Stimulated activated CD4-positive, alpha-beta T cell treated with anti-CD3 and anti-CD28 coated beads, Interleukin-15, amount 100 ng/mL, for 1 hour (primary cell): ENCODE measurements at places on chromosomes 6 and 20.

DNA sequence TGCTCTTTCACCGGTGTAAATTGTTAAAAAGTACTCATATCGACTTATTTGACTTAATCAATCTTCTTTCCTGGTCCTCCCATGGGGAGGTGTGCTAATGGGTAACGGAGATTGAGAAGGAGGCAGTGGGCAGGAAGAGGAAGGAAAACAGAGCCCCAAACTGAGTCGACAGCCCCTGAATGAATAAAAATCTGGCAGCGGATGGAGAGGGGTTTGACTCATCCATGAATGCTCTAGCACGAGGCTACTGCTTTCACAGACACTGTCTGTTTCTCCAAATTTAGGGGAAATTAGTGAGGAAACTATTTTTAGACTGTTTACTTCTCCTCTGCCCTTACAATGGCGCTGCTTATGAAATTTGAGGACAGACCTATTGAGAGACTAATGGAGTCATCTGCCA, 142.2 kb upstream of the ATXN1 start:
- no peak for DNase-seq

- no peak for DNase-seq
Observed at GRCh38 chr20:45843506-45843905, 9.9 kb downstream of the SNX21 start.

- no peak for DNase-seq
Observed at GRCh38 chr6:157173776-157174175, 149.5 kb downstream of the TMEM242 start.

DNA sequence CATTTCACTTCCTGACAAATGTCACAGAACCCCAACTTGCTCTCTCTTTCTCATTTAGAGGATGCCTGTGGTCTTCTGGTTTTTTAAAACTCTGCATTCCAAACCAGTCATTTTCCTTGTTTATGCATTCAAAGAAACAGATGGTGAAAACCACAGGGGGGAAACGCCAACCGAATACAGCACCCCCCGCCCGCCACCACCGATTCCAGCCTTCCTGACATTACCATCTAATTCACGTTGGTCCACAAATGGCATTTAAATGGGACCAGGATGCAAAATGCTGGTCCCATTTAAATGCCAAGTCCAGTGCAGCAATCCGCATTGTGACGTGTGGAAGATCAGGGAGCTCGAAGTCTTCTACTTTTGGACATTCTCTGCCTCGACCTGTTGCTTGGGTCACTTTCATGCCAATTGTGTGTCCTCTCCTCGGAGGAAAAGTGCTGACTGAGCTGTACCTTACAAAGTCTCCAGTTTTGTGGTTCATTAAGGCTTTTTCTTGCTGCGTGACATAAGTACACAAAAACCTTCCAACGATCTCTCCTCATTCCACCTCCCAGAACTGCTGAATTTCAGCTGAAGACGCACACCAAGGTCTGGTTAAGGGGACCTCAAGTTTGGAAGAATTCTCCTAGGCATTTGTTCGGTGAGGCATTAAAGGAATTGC, 35.8 kb downstream of the NEDD9 start:
- DNase-seq = no peak

GRCh38 chr6:123771126-123771525, 32.5 kb upstream of the NKAIN2 start:
- no peak for DNase-seq

GRCh38 chr6:1895721-1896120, 286.0 kb downstream of the FOXC1 start:
- no peak for DNase-seq

- DNase-seq = no peak
Observed at GRCh38 chr6:11386726-11387125, 150.8 kb upstream of the TMEM170B start.

GRCh38 chr6:44338228-44339122, 4.0 kb upstream of the SPATS1 start:
- DNase-seq = peak; percentile 36

DNA sequence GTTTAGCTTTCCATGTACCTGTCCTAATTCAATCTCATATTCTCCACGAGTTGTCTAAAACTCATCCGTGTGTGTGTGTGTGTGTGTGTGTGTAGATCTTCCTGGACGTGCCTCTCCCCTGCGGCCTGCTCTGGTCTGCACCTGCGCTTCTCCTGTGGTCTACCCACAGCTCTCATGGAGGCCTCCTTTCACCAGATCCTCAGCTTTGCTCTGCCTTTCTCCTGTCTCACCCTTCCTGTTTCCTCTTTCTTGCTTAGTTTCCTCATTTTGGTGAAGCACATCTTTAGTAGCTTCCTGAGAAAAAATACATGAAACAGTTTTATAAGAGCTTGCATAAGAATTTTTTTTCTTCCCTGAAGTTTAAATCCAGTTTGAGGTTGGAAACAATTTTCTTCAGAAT, 18.1 kb downstream of the SLX4IP start:
- no peak for DNase-seq

- no peak for DNase-seq
Observed at GRCh38 chr20:33159713-33160112, 8.2 kb upstream of the BPIFA2 start.

GRCh38 chr20:4465855-4466545, 255.7 kb upstream of the PRND start:
- DNase-seq = no peak

- no peak for DNase-seq
Observed at GRCh38 chr6:135449246-135449645, 48.3 kb downstream of the AHI1 start.

- peak; percentile 21 for DNase-seq
Observed at GRCh38 chr6:138454981-138455706, 44.1 kb downstream of the NHSL1 start.

DNA sequence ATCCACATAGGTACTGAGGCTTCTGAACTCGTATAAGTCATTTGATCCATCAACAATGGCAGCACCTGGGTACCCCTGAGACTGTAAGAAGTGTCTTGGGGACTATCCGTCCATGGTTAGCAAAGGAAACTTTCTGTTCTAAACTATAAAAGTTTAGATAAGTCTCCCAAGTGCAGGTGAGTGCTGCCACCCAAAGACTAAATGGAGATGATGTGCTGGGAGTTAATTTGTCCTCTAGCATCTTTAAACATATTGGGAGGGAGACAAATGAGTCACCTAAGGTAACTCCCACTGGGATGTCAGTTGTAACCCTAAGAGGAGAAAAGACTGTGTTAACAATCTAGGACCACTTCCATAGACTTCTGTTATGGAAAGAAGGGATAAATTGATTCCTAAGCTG, 6.2 kb downstream of the BEND6 start:
- DNase-seq = no peak

- no peak for DNase-seq
Observed at GRCh38 chr6:130831607-130832006, 4.4 kb downstream of the SMLR1 start.

- no peak for DNase-seq
Observed at GRCh38 chr20:43375591-43375990, 82.1 kb upstream of the SRSF6 start.

- DNase-seq = no peak
Observed at GRCh38 chr6:8237668-8238067, 135.3 kb upstream of the EEF1E1 start.

GRCh38 chr20:62274332-62274950, 28.4 kb upstream of the ADRM1 start:
- no peak for DNase-seq

GRCh38 chr6:113976806-113977205, 5.9 kb upstream of the HDAC2 start:
- DNase-seq = no peak

- DNase-seq = no peak
Observed at GRCh38 chr20:13170771-13171170, 50.3 kb upstream of the ISM1 start.

GRCh38 chr20:51700809-51701285, 67.3 kb downstream of the ATP9A start:
- no peak for DNase-seq

GRCh38 chr6:32175322-32175710, 568 bp downstream of the AGPAT1 start:
- DNase-seq = no peak

GRCh38 chr6:13446381-13446780, 41.0 kb downstream of the GFOD1 start:
- no peak for DNase-seq

GRCh38 chr6:305371-306206, 13.3 kb downstream of the DUSP22 start:
- no peak for DNase-seq

DNA sequence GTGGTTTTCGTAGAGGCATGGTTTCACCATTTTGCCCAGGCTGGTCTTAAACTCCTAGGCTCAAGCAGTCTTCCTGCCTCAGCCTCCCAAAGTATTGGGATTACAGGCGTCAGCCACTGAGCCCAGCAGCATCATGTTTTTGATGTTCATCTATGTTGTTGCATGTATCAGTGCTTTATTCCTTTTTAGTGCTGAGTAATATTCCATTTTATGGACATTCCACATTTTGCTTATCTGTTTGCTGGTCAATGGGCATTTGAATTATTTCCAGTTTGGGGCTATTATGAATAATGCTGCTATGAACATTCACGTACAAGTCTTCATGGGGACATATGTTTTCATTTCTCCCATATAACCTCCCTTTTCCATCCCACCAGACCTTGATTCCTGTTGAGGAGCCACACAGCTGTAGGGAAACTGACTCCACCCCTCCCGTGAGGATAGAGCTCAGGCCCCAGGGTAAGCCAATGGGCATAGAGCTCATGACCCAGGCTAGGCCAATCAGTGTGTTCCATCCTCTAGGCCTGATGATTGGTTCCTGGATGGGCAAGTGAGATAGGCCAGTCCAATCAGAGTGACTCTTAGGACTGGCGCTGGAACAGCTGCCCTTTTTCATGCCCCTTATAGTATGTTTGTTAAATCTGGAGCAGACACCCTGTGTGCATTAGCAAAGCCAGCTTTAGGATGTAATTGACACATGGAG, 49.5 kb downstream of the DLGAP4 start:
- DNase-seq = no peak

- DNase-seq = no peak
Observed at GRCh38 chr20:63328026-63328700, 33.0 kb downstream of the CHRNA4 start.

- DNase-seq = no peak
Observed at GRCh38 chr6:75429061-75429703, 64.4 kb downstream of the FILIP1 start.

- DNase-seq = no peak
Observed at GRCh38 chr20:63950701-63951397, 5.4 kb downstream of the UCKL1 start.

- no peak for DNase-seq
Observed at GRCh38 chr6:20217891-20218290, 5.6 kb upstream of the MBOAT1 start.

- no peak for DNase-seq
Observed at GRCh38 chr20:38181207-38181801, 16.2 kb upstream of the TGM2 start.

DNA sequence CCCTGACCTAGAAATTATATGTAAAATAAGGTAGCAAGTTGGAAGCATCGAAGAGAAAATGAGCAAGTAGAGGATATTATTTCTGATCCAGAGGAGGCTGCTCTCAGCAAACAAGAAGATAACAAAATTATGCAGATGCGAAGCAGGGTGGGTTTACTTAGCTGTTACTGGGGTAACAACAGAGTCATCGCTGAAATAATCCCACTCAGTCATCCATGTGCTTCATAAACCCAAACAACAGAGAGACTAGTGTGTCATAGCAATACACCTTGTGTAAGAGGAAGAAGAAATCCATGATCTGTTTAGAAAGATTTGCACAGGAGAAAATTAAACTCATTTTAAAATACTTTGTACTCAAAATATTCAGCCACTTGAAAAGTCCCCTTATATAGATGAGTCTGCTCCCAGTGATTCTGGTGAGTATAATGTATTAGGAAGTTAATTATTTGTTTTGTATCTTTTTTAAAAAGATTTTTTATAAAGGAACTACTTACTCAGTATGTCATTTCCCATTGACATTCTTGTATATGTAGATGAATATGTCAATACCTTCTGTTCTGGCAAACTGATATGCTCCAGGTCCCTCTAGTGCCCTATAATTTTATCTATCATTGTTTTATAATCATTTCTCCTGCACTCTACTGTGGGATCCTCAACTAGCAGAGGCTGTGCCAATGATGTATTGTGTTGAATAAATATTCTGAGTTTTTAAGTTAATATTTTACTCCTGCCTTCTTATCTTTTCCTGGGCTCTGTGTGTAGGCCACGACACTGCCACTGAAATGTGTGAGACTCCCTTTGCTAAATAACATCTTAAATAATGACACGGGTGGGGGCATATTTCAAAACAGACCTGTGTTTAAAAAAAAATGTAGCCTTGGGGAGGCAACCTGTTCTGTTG, 8.6 kb upstream of the HIVEP2 start:
- no peak for DNase-seq

DNA sequence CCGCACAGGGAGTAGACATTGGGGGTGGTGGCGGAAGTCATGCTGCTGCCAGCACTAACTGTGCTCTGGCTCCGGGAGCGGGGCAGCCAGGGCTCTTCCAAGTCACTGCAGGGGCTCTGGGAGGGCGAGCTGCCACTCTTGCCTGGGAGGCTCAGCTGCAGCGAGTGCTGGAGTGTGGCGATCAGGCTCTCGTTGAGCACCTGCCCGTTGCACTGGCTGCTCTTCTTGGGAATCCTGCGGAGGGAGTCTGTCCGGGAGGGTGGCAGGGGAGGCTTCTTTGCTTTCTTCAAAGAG, 28.0 kb downstream of the HEBP2 start:
- DNase-seq = no peak

- DNase-seq = no peak
Observed at GRCh38 chr6:95767897-95768463, 190.6 kb downstream of the MANEA start.

DNA sequence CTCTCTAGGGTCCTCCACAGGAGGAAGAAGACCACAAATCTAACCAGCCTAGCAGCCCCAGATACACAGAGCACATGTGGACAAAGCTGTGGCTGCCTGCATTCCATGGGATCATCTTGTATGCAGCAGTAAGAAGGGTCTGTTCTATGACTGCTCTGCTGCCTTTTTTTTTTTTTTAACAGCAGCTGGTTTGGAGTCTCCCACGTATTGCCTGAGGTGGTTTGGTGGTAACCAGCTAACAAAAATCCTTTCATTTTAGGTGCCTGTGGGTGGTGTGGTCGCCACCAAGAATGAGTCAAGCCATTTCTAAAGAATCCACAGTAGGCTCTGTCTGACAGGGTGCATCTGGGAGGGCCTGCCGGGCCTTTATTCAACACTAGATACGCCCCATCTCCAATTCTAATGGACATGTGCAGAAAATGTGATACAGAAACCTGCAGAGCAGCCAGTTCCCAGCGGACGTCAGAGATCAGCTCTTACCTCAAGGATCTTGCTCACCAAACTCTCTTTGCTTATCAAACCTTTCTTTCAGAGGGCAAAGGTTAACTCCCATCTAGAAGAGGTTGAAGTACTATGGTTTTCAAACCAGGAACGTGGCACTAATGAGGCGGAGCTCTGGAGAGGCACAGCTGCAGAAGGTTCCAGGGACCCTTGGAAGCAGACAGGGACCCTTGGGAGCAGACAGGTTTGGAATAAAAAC, 32.0 kb downstream of the GNAS-AS1 start:
- DNase-seq = no peak

DNA sequence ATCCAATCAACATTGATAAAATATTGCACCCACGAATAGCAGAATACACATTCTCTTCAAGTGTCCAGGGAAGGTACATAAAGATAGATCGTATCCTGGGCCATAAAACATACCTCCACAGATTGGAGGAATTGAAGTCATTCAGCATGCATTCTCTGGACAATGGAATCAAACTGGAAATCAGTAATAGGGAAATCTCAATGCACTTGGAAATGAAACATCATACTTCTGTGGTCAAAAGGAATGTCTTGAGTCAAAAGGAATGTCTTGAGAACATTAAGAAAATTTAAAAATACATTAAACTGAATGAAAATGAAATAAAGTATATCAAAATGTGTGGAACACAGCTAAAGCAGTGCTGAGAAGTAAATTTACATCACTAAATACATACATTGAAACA, 138.8 kb downstream of the TFAP2A start:
- DNase-seq = no peak
